ENCODE measurements at places on chromosomes 2 and 18. TPM values are rescaled to one million over a fixed set of nuclear protein-coding genes. Genes with fewer than 3 reads are reported as not detected.

NCKAP5 gene
- total RNA-seq: 2.8 TPM

- no peaks in the 10 kb centered on the region for H3K36me3 ChIP-seq
- no peak for DNase-seq
- no peak overlapping the region for H3K4me3 ChIP-seq
- H3K4me1 ChIP-seq: no peaks in the 10 kb centered on the region
- H3K27me3 ChIP-seq: no peaks in the 10 kb centered on the region
- no peak overlapping the region for H3K27ac ChIP-seq
Observed at GRCh38 chr2:238703436-238703835, 144.4 kb upstream of the TWIST2 start.

FAP gene
- total RNA-seq: 1.8 TPM

DNA sequence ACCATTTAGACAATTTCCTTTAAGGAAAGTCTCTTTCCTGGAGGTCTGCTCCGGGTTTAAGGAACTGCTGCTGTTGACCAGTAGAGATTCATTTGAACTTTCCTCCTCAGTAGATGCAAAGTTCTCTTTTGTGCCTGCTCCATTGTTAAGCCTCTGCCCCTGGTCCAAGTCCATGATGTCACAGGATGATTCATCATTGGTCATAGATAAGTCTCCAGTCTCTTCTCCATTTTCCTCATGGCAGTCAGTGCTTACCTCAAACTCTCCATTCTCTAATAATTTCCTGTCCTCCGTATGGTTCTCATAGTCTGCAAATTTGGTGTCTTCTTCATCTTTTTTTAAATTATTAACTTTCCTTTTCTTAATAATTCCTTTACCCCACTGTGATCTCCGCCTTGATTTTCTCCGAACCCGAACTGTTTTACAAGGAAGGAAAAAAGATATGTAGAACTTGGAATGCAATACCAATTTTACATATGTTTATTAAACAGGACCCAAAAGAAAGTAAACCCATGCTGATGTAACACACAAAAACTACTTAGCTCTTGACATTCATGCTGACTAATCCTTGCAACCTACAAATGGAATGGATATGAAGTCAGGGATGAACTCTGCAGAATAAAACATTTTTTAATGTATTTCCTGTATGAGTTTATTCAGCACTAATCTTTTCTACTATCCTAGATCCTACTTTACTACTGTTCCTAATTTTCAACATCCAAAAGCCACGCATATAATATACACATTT, 169.1 kb downstream of the ATAD2B start:
- no peaks in the 10 kb centered on the region for H3K4me1 ChIP-seq
- no peak overlapping the region for H3K4me3 ChIP-seq
- no peak overlapping the region for H3K27ac ChIP-seq
- no peaks in the 10 kb centered on the region for H3K27me3 ChIP-seq

- no peak overlapping the region for H3K4me3 ChIP-seq
- H3K36me3 ChIP-seq: no peaks in the 10 kb centered on the region
- H3K4me1 ChIP-seq: no peaks in the 10 kb centered on the region
Observed at GRCh38 chr2:10469301-10469700, 21.2 kb upstream of the ODC1 start.

SCN9A gene
- total RNA-seq: 4.0 TPM

GRCh38 chr2:181894381-181894780, 2.9 kb downstream of the ITPRID2 start:
- H3K4me3 ChIP-seq: peak overlapping the region; percentile 93
- H3K27me3 ChIP-seq: no peaks in the 10 kb centered on the region
- H3K4me1 ChIP-seq: peaks cover 52% of the 10 kb centered on the region
- H3K27ac ChIP-seq: no peak overlapping the region
- no peak for DNase-seq

DNA sequence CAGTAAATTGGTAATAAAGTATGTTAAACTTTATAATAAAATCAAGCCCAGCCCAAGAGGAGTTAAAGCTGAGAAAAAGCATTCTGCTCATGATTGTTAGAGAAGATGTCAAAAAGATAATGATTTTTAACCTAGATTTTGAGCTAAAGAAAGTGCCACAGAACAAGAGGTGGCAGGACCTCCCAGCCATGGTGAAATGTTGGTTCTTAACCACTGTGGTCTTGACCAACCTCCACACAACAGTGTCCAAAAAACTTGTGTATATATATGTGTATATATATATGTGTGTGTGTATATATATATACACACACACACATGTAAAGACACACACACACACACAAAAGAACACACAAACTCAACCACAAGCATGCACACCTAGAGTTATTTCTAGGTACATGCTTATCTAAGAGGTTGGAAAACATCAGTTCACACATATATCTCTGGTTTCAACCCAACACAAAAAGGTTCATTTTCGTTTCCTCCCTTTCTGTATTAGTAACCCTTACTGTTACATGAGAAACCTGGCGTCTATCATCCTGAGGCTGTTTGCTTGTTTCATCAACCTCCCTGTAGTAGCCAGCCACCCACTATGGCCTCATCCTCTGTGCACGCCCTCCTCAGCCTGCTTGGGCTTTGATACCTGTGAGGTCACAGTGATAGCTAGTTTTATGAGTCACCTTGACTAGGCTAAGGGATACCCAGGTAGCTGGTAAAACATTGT, 631.8 kb upstream of the ID2 start:
- H3K36me3 ChIP-seq: no peaks in the 10 kb centered on the region
- no peak overlapping the region for H3K4me3 ChIP-seq
- DNase-seq: no peak
- H3K27me3 ChIP-seq: no peaks in the 10 kb centered on the region
- H3K4me1 ChIP-seq: no peaks in the 10 kb centered on the region

- H3K27me3 ChIP-seq: no peaks in the 10 kb centered on the region
- H3K4me3 ChIP-seq: no peak overlapping the region
- no peak overlapping the region for H3K27ac ChIP-seq
- H3K36me3 ChIP-seq: no peaks in the 10 kb centered on the region
- DNase-seq: no peak
Observed at GRCh38 chr18:36315736-36316135, 18.2 kb downstream of the FHOD3 start.

Data from suprapubic skin (tissue), 4 donors.